ENCODE measurements at places on chromosomes 5 and 9.

GRCh38 chr9:135726138-135726853 lies 24.3 kb downstream of the KCNT1 start:
- DNase-seq, result no peak

GRCh38 chr5:29218138-29218537 lies 1975.3 kb upstream of the CDH6 start:
- no peak for DNase-seq

- no peak for DNase-seq
These were observed 728.0 kb downstream of the CDH9 start for GRCh38 chr5:26310415-26310814.

GRCh38 chr9:18728642-18729041 lies 254.7 kb downstream of the ADAMTSL1 start:
- no peak for DNase-seq
